ENCODE measurements at places on chromosomes 16 and 17.

- no peak overlapping the region for H3K4me3 ChIP-seq
- no peak overlapping the region for H3K27ac ChIP-seq
- peak; percentile 38 for DNase-seq
- no peaks in the 10 kb centered on the region for H3K27me3 ChIP-seq
- peaks cover 18% of the 10 kb centered on the region for H3K4me1 ChIP-seq
- H3K36me3 ChIP-seq, result peaks cover 2% of the 10 kb centered on the region
These were observed 4.6 kb upstream of the PLK1 start for GRCh38 chr16:23673971-23674614.

GRCh38 chr17:77830816-77831473 is 127.6 kb upstream of the TNRC6C start:
- no peak for DNase-seq
- H3K27me3 ChIP-seq, result no peaks in the 10 kb centered on the region
- no peaks in the 10 kb centered on the region for H3K36me3 ChIP-seq

- no peak for DNase-seq
- H3K4me3 ChIP-seq, result no peak overlapping the region
- H3K4me1 ChIP-seq, result no peaks in the 10 kb centered on the region
- no peaks in the 10 kb centered on the region for H3K27me3 ChIP-seq
These were observed 353.3 kb downstream of the CA10 start for GRCh38 chr17:51805185-51805584.

GRCh38 chr17:59561042-59561441 is 4.4 kb upstream of the DHX40 start:
- no peaks in the 10 kb centered on the region for H3K4me1 ChIP-seq
- H3K36me3 ChIP-seq, result no peaks in the 10 kb centered on the region
- no peak overlapping the region for H3K27ac ChIP-seq
- DNase-seq, result peak; percentile 16
- H3K27me3 ChIP-seq, result no peaks in the 10 kb centered on the region

- H3K36me3 ChIP-seq, result peaks cover 2% of the 10 kb centered on the region
- H3K27me3 ChIP-seq, result peaks cover 58% of the 10 kb centered on the region
- H3K4me3 ChIP-seq, result no peak within 1 kb of the TSS
- no peak within 1 kb of the TSS for H3K27ac ChIP-seq
These were observed at the start of gene GRIN2C for GRCh38 chr17:74859459-74860228. Gene GRIN2C (minus strand): TSS chr17:74859885. CDS start chr17:74855092, 4,793 bp downstream.

DNA sequence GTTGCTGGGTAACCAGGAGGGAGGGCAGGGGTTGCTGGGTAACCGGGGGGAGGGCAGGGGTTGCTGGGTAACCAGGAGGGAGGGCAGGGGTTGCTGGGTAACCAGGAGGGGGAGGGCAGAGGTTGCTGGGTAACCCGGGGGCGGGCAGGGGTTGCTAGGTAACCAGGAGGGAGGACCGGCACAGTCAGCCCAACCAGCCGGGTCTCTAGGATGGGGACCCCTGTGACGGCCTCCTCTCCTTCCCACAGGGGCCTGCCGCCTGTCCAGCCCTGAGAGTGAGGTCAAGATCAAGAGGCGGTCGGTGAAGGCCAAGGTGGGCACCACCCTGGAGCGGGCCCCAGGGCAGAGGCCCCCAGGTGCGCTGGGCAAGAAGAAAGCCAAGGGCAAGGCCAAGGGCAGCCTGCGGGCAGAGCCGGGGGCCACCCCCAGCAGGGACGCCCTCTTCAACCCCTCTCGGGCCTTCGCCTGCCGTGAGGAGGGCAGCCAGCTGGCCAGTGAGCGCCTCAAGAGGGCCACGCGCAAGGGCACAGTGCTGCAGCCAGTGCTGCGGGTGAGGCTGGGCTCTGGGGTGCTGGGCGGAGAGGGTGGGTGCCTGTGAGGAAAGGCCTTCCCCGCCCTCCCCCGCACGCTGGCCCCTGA is 54.6 kb downstream of the ACTG1 start:
- H3K27ac ChIP-seq, result no peak overlapping the region
- H3K4me1 ChIP-seq, result no peaks in the 10 kb centered on the region
- DNase-seq, result no peak
- H3K27me3 ChIP-seq, result no peaks in the 10 kb centered on the region
- H3K36me3 ChIP-seq, result peaks cover 6% of the 10 kb centered on the region
- no peak overlapping the region for H3K4me3 ChIP-seq

- H3K4me3 ChIP-seq, result no peak overlapping the region
- H3K27me3 ChIP-seq, result peaks cover 2% of the 10 kb centered on the region
- H3K4me1 ChIP-seq, result peaks cover 4% of the 10 kb centered on the region
- no peaks in the 10 kb centered on the region for H3K36me3 ChIP-seq
- no peak overlapping the region for H3K27ac ChIP-seq
- no peak for DNase-seq
These were observed 156.5 kb downstream of the FOXL1 start for GRCh38 chr16:86734543-86735460.

- H3K27ac ChIP-seq, result no peak overlapping the region
- no peaks in the 10 kb centered on the region for H3K27me3 ChIP-seq
- H3K4me3 ChIP-seq, result no peak overlapping the region
- no peaks in the 10 kb centered on the region for H3K4me1 ChIP-seq
- no peak for DNase-seq
- H3K36me3 ChIP-seq, result no peaks in the 10 kb centered on the region
These were observed 12.6 kb upstream of the USP43 start for GRCh38 chr17:9632741-9633140.

- H3K36me3 ChIP-seq, result no peaks in the 10 kb centered on the region
- H3K27ac ChIP-seq, result no peak within 1 kb of the TSS
- H3K4me1 ChIP-seq, result peaks cover 3% of the 10 kb centered on the region
- peak within 1 kb of the TSS; percentile 74 for H3K4me3 ChIP-seq
- H3K27me3 ChIP-seq, result peaks cover 9% of the 10 kb centered on the region
These were observed at the start of gene SPECC1 for GRCh38 chr17:20009302-20010098. Gene SPECC1 (plus strand): TSS chr17:20009359. CDS start chr17:20096652, 87,293 bp downstream.

DNA sequence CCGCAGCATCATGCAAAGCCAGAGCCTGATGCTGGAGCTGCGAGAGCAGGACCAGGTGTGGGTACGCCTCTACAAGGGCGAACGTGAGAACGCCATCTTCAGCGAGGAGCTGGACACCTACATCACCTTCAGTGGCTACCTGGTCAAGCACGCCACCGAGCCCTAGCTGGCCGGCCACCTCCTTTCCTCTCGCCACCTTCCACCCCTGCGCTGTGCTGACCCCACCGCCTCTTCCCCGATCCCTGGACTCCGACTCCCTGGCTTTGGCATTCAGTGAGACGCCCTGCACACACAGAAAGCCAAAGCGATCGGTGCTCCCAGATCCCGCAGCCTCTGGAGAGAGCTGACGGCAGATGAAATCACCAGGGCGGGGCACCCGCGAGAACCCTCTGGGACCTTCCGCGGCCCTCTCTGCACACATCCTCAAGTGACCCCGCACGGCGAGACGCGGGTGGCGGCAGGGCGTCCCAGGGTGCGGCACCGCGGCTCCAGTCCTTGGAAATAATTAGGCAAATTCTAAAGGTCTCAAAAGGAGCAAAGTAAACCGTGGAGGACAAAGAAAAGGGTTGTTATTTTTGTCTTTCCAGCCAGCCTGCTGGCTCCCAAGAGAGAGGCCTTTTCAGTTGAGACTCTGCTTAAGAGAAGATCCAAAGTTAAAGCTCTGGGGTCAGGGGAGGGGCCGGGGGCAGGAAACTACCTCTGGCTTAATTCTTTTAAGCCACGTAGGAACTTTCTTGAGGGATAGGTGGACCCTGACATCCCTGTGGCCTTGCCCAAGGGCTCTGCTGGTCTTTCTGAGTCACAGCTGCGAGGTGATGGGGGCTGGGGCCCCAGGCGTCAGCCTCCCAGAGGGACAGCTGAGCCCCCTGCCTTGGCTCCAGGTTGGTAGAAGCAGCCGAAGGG is 24.2 kb downstream of the C1QTNF1 start:
- no peak for DNase-seq
- no peak overlapping the region for H3K4me3 ChIP-seq
- no peaks in the 10 kb centered on the region for H3K4me1 ChIP-seq
- H3K27me3 ChIP-seq, result no peaks in the 10 kb centered on the region
- H3K27ac ChIP-seq, result no peak overlapping the region

- DNase-seq, result peak; percentile 49
- no peaks in the 10 kb centered on the region for H3K4me1 ChIP-seq
- H3K27ac ChIP-seq, result peak overlapping the region; percentile 95
- no peaks in the 10 kb centered on the region for H3K27me3 ChIP-seq
- H3K36me3 ChIP-seq, result no peaks in the 10 kb centered on the region
- peak overlapping the region; percentile 70 for H3K4me3 ChIP-seq
These were observed 1.9 kb downstream of the HS3ST3A1 start for GRCh38 chr17:13599864-13600263.

DNA sequence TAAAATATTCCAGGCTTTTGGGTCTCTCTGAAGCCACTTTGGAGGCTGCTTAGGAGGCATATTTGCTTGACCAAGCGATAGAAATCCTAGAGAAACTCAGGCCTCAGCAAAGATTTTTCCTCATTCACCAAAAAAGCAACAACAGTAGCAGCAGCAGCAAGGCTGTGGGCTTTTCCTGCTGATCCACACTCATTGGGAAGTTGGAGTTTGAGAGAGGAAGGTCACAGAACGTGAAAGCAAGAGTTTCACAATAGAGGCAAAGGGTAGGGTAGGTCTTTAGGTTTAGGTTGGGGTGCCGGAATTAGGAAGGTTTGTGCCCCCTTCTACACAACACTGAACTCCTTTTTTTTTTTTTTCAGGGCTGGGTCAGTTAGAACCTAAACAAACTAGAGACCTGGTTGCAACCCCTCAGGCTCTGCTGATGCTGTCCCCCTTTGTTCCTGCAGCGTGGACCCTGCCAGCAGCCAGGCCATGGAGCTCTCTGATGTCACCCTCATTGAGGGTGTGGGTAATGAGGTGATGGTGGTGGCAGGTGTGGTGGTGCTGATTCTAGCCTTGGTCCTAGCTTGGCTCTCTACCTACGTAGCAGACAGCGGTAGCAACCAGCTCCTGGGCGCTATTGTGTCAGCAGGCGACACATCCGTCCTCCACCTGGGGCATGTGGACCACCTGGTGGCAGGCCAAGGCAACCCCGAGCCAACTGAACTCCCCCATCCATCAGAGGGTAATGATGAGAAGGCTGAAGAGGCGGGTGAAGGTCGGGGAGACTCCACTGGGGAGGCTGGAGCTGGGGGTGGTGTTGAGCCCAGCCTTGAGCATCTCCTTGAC is 2.0 kb downstream of the TMUB2 start:
- no peak overlapping the region for H3K4me3 ChIP-seq
- H3K36me3 ChIP-seq, result peaks cover 23% of the 10 kb centered on the region
- peaks cover 9% of the 10 kb centered on the region for H3K4me1 ChIP-seq

DNA sequence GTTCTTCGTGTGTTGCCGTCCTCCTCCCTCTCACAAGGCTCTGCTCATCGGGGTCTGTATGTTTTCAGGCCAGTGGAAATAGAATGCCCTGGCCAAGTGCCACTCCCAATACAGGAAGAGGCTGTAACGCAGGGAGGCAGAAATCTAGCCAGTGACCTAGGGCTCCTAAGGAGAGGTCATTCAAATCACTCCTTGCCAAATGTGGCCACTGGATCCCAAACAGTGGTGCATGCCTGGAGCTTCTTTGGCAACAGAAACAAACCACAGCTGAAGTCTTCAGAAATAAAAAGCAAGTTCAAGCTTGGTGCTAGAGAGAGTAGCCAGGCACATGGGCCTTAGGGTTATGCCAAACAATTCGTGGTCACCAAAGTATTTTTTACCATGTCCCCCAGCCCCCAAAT is 66.1 kb downstream of the SMG6 start:
- H3K4me3 ChIP-seq, result no peak overlapping the region
- peak overlapping the region; percentile 53 for H3K27ac ChIP-seq
- DNase-seq, result peak; percentile 89
- no peaks in the 10 kb centered on the region for H3K27me3 ChIP-seq

DNA sequence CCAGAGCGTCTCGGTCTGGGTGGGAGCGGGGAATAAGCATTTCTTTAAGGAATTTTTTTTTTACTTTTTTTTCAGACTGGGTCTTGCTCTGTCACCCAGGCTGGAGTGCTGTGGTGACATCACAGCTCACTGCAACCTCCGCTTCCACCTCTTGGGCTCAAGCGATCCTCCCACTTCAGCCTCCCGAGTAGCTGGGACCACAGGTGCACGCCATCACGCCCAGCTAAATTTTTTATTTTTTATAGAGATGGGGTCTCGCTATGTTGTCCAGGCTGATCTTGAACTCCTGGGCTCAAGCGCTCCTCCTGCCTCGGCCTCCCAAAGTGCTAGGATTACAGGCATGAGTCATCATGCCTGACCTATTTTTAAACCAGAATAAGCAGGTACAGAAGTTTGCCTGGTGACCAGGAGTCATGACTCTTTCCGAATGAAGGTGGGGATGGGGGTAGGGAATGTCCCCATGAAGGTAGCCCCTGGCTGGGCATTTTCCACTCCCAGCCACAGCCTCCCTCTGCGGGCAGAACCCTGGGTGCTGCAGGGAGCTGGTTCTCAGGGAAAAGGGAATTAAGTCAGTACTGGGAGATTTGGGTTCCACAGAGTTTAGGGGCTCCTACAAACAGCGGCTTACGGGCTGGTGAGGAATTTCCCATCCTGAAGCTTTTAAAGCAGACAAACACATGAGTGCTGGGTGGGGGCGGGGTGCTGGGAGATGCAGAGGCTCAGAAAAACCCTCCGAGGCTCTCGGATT is 48.3 kb downstream of the TBC1D16 start:
- H3K27me3 ChIP-seq, result no peaks in the 10 kb centered on the region
- DNase-seq, result peak; percentile 21
- H3K4me3 ChIP-seq, result no peak overlapping the region
- H3K4me1 ChIP-seq, result peaks cover 15% of the 10 kb centered on the region
- no peaks in the 10 kb centered on the region for H3K36me3 ChIP-seq
- peak overlapping the region; percentile 74 for H3K27ac ChIP-seq

- DNase-seq, result peak; percentile 61
- peak overlapping the region; percentile 13 for H3K4me3 ChIP-seq
- H3K27me3 ChIP-seq, result no peaks in the 10 kb centered on the region
- peak overlapping the region; percentile 97 for H3K27ac ChIP-seq
- peaks cover 3% of the 10 kb centered on the region for H3K36me3 ChIP-seq
- peaks cover 25% of the 10 kb centered on the region for H3K4me1 ChIP-seq
These were observed 5.6 kb upstream of the TBX2 start for GRCh38 chr17:61393904-61394629.

GRCh38 chr16:17205279-17206211 is 265.2 kb downstream of the XYLT1 start:
- peak; percentile 57 for DNase-seq
- H3K27ac ChIP-seq, result no peak overlapping the region
- H3K4me1 ChIP-seq, result no peaks in the 10 kb centered on the region
- no peaks in the 10 kb centered on the region for H3K36me3 ChIP-seq
- H3K27me3 ChIP-seq, result no peaks in the 10 kb centered on the region
